ENCODE measurements at places on chromosomes 6 and 20.

- no peak for DNase-seq
These were observed 17.6 kb downstream of the TRDN start for GRCh38 chr6:123619156-123619555.

GRCh38 chr6:118283766-118284165 lies 264.3 kb upstream of the PLN start:
- peak; percentile 49 for DNase-seq

GRCh38 chr6:5084360-5084780 lies 771 bp upstream of the PPP1R3G start:
- no peak for DNase-seq

DNA sequence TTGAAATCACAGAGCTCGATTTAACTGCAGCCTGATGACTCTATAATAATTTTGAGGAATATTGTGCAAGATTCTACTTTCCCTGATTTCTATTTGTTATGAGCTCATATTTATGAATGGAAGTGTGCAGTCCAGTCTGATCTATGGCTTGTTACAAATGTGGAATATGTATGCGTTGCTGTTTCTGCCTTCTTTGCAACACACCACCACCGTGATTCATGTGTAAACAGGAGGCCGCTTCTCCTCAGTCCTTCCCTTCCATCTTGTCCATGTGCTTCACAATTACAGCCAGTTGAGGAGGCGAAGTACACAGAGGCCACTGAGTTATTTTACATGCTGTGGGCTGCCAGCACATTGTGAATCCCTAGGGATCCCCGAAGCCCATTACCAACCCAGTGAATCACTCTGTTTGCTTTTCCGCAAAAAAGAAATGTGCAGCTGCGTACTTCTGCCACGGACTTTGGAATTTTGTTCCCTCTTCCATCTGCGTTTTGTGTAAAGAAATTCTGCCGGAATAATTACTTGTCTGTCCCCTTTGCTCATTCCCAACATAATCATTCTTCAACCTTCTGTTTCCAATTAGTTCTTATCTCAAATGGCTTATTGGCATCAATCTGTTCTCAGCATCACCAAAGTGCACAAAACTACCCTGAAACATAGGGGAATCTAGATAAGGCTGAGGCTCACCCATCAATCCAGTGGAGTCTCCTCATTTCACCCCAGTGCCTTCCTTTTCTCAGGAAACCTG lies 551.6 kb upstream of the CITED2 start:
- no peak for DNase-seq

GRCh38 chr20:43915211-43916072 lies 790 bp downstream of the TOX2 start:
- DNase-seq, result no peak

- no peak for DNase-seq
These were observed 2.5 kb upstream of the ARFGEF3 start for GRCh38 chr6:138159246-138159645.

DNA sequence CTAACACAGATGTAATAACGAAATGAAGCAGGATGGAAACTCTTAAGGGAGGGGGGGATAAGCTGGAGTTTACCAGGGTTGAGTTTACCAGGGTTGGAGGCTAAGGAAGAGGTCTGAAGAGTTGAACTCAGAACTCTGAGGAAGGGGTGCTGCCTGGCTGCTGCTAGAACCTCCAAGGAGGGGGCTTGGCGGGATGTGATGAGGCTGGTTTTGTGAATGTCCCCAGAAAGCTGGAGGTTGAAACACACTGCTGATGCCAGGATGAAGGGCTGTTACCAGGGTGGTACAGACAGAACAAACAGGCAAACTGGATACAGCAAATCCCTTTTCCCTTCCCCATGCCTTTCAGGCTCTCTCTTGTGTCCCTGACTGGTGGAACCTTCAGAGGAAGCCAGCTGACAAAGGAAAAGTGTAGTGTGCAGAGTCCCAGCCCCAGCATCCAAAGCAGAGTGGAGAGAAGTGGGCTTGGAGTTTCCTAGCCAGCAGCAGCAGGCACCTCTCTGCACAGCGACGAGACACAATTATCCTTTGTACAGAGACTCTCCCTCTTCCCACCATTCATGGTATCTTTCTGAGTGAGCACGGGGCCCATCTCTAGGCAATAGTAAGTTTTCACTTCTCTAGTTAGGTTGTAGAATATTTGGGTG lies 23.7 kb downstream of the UBE2V1 start:
- no peak for DNase-seq

DNA sequence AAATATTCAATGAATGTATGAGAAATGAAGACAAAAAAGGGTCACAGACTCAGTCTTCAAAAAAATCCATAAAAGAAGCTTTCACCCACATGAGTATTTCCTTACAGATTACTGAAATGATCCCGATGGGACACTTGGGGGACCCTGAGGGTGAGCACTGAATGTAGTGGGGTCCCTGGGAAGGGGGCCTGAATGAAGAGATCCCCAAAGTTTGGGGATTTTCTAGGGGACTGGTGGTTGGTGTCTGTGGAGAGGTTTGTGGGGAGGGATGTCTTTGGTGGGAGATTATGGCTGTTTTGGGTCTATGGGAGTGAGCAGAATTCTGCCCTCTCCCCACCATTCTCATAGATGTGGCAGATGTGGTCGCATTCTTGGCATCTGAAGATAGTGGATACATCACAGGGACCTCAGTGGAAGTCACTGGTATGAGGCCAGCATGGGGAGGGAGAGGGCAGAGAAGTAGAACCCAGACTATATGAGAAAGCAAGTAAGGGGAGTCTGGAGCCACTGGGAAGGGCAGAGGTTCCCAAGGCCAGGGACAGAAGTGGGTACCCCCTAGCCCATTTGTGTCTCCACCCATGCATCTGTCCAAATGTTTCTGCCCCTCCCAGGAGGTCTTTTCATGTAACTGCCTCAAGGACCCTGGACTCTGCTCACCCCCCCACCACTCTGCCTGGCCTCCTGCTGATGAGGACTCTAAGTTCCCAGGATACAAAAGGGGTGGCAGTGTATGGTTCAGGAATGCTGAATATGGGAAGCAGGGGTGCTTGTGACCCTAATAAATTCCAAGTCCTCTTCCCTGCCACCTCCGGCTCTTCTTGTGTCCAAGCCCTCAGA lies 1.8 kb downstream of the HSD17B8 start:
- no peak for DNase-seq

GRCh38 chr6:90068264-90068663 lies 174.0 kb downstream of the GJA10 start:
- DNase-seq, result no peak

GRCh38 chr20:48749437-48749836 lies 78.4 kb downstream of the PREX1 start:
- no peak for DNase-seq

- DNase-seq, result no peak
These were observed 73.1 kb downstream of the C6orf118 start for GRCh38 chr6:165236326-165236725.

- no peak for DNase-seq
These were observed 68.3 kb downstream of the CEBPB start for GRCh38 chr20:50258790-50259483.

DNA sequence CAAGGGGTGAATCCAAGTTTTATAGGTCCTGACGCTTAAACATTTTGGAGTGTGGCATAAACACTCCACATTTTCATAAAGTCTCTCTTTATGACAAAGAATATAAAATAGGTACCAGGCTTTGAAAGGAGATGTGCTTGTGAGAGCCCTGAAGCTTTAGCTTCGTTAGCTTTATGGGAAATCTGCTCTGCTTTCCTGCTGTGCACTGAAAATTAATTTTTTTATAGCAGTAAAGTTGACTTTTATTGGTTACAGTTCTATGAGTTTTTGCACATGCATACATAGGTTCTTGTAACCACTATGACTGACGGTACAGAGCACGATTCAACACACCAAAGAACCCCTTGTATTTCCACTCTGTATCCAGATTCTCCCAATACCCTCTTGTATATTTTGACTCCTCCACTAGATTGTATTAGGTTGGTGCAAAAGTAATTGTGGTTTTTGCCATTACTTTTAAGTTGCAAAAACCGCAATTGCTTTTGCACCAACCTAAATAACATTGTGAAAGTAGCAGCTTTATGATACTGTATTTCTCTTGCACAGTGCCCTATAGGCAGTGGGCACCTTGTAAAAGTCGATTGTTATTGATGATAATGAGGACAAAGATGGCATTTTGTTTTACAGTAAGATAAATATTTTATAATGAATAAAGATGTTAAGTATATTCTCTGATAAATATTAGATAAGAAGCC lies 145.2 kb upstream of the AKIRIN2 start:
- DNase-seq, result no peak

DNA sequence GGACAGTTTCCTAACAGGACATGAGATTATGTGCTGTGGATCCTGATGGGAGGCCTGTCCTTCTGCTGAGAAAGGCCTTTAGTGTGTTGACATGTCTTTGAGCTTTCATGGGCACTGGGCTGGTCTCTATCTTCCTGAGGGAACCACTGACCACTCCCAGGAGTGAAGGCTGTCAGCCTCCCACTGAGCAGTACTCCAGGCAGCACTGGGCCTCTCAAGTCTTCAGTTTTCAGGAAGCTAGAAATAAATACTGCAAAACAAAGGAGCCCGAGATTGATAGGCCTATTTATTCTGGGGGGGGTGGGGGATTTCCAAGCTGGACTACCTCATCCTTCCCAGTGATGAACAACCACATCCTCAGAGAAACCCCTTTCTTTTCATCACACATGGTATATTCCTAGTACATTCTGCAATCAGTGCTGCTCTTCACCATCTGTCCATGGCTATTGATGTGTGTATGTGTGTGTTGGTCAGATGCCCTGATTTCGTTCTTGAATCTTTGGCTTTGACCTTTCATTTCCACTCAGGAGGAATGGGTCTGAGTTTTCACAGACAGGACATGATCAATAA lies 180.9 kb upstream of the SPTLC3 start:
- no peak for DNase-seq

- DNase-seq, result no peak
These were observed 19.9 kb upstream of the POPDC3 start for GRCh38 chr6:105199711-105200110.

All from NCI-H774 (cell line).